ENCODE measurements at places on chromosomes 5 and 9.

GRCh38 chr5:20604992-20605391, 617.0 kb upstream of the CDH18 start:
- no peak for DNase-seq

DNA sequence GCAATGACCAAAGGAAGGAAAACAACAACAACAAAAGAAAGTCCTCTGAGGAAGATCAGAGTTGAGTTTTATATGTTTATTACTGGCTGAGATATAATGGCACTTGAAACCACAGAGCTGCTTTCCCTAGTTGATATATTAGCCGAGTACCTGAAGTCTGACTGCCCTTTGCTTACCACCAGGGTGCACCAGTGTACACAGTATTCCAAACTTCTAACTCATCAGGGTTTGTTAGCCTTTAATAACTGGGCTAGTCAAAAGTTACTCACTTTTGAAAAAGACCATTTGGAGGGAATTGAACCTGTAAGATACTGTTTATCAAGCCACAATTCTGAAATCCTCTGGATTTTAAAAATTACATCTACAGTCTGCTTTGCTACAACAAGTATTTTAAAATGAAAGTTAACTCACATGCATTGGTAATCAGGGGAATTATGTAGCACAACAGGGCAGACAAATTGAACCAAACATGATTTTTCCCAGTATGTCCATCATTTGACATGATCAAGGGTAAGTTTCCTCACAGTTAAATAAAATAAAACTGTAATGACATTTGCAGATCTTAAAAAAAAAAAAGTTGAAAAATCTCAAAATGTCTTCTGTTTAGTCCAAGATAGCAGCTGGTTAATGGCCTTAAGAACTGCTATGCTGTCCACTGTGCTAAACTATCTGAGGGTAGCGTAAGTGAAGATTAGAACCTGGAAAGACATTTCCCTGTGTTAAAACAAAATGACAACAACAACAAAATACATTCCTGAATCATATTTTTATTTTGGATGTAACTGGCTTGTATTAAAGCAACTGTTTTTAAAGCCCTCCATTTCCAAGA, 57.3 kb upstream of the C6 start:
- peak; percentile 6 for DNase-seq

GRCh38 chr5:137032929-137033328, 466.2 kb downstream of the SPOCK1 start:
- DNase-seq, result no peak

DNA sequence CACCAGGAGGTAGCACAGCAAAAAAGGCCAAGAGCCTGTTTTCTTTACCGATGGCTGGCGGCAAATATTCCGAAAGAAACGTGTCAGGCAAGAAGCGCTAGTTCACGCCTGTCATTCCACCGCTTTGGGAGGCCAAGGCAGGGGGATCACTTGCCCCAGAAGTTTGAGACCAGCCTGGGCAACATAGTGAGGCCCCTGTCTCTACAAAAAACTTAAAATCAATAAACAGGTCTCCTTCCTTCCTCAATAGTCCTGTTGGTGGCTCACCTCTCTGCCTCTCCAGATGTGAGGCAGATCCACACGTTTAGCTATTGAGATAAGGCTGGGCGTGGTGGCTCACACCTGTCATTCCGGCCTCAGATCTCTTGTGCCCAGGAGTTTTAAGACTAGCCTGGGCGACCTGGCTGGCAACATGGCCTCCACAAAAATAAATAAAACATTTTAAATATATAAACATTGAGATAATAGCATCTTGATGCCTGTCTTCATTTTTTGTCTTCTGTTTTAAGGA, 1.3 kb upstream of the TMEM250 start:
- no peak for DNase-seq

DNA sequence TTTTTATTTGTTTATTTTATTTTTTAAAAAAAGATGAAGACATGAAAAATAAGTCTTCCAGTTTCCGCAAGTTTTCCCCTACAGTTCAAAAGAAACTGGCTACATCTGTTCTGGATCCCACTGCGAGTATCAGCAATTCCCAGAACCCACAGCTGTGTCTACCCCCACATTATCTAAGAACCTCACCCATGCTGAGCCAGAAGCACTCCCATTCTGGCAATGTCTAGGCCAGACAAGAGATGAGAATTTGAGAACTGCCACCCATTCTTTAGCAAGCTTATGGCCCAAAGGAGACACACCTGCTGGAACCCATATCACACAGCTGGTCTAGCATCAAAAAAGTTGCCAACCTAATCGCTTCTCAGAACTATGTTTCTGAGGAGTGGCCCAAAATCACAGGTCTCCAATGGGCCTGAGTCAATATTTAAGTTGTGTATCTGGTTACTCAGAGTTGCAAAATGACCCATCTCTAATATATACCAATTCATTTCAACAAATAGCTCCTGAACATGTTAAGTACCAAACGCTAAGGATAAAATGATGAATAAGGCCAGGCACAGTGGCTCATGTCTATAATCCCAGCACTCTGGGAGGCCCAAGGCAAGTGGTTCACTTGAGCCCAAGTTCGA, 27.1 kb downstream of the MTMR12 start:
- DNase-seq, result no peak

GRCh38 chr5:113029614-113030013, 53.0 kb downstream of the DCP2 start:
- no peak for DNase-seq

- DNase-seq, result no peak
Observed at GRCh38 chr5:54492178-54492577, 25.4 kb upstream of the SNX18 start.

DNA sequence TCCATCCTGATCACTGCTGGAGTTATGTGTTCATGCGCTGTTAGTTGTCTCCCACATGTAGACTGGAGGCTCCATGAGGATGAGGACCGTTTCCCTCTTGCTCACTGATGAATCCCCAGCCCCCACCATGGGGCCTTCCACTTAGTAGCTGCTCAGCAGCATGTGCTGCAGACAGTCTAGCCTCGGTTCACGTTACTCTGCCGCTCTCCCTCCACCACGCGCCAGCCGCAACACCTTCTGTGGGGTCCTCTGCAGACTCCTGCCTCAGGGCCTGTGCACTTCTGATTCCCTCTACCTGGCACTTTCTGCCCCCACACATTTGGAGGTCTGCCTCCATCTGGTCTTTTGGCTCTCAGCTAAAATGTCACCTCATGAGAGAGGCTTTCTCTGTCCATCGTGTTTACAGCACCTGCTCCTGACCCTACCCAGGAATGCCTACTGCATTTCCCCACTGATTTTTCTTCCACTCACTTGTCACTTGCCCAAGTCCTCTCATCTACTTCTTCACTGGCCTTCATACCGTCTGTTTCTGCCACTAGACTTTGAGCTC, 36.3 kb downstream of the STK10 start:
- DNase-seq, result no peak

- no peak for DNase-seq
Observed at GRCh38 chr5:32711681-32712480, 760 bp downstream of the NPR3 start.

DNA sequence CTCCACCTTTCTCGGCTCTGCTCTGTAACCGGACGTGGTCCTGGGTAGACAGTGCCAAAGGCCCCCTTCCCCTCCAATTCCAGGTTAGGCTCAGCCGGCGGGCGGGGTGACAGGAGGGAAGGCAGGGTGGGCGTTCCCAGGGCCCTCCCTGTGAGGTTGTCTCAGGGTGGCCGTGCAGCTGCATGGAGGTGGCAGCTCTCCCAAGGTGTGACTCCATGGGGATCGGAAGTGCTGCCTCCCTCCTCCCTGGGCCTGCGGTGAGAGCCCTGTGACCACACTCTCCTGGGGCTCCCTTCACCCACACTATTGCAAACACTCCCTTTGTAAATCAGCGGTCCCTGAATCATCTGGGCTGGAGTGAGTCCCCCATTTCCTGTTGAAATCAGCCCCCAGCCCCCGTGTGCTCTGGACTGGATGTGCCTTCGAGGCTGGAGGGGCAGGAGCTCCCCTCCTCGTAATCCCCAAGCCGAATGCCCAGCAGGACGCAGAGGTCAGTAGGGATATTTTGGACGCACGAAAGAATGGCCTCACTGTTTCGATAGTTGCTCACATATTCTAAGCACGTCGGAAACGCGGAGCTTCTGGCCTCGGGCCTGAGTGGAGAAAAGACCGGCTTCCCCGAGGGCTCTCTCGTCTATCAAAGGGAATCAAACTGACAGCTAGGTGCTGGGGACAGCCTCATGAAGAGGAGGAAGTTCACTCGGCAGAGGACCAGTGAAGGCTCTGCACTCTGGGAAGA, 107.6 kb upstream of the COL5A1 start:
- no peak for DNase-seq

DNA sequence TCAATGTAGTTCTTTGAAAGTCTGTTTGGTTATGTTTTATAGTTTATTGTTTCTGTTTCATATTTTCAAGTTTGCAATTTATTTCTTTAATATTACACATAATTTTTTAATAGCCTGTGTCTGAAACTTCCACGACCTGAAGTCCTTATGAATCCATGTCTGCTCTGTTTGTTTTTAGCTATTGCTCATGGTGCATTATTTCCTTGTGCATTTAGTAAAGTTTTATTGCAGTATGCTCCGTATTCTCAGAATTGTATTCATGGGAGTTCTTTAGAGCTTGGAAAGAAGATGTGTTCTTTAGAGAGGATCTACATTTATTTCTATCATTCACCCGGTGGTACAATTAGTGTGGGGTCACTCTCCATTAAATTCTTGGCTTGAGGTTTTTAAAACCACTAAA, 133.2 kb upstream of the NFIB start:
- no peak for DNase-seq

GRCh38 chr9:7894231-7894630, 94.7 kb upstream of the DMAC1 start:
- DNase-seq, result no peak

GRCh38 chr9:28136113-28136512, 562.8 kb upstream of the C9orf72 start:
- DNase-seq, result no peak

GRCh38 chr9:34615132-34615531, 3.2 kb upstream of the RPP25L start:
- no peak for DNase-seq

GRCh38 chr9:7117676-7118561, 360.1 kb downstream of the KDM4C start:
- DNase-seq, result no peak

DNA sequence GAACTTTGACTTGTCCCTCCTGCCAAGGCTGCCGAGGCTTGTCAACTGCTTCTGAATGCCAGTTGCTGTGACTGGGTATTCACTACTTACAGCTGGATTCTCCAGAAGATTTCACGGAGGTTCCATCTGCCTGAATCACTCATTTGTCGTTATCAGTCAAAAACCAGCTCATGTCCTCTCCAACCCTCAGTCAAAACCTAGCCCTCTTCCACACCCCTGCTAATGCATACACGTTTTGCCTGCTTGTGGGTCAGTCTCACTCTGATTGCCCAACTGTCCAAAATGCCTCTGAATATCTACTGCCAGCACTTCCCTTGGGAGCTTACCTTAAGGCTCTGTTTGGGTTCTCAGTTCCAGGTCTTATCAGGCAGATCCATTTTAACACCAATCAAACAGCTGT, 238.6 kb upstream of the TMEM161B start:
- DNase-seq, result no peak

DNA sequence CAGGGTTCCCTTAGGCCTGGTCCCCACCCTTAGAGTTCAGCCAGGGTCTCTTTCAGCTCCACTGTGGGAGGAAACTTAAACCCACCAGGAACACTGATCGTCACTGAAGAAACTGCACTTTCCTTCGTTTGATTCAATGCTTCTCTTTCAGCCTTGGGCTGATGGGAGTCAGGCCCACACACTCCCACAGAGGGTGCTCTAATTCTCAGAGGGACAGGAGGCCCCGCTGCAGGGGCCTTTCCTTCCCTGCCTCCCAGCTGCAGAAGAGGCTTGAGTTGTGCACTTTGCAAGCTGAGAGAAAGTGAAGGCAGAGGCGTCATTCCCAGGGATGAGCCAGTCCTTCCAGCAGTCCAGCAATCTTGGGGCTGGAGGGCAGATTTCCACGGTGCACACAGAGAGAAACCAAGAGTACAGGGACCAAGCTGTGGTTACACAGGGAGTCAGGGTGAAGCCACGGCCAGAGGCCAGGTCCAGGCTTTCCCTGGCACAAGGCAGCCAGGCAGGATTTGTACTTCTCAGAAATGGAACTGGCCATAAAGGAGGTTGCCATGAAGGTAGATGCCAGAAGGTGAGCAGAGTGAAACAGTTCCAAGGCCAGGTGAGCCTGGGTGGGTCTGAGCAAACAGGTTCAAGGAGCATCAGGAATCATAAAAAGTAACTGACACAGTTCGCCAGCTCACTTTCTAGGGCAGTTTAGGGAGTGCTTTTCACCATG, 10.4 kb upstream of the GLIPR2 start:
- no peak for DNase-seq

GRCh38 chr5:166340039-166340438, 1951.4 kb upstream of the WWC1 start:
- no peak for DNase-seq

DNA sequence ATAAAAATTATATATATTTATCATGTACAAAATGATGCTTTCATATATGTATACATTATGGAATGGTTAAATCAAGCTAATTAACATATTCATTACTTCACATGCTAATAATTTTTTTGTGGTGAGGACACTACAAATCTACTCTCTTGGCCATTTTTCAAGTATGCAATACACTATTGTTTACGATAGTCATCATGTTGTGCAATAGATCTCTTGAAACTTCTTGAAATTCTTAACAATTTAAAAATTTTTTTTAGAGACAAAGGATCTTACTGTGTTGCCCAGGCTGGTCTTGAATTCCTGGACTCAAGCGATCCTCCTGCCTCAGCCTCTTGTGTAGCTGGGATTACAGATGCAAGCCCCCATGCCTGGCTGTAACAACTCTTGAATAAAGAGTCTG, 45.2 kb upstream of the SHOC1 start:
- no peak for DNase-seq

GRCh38 chr5:109921735-109922380, 232.1 kb downstream of the MAN2A1 start:
- DNase-seq, result no peak

Data from H54 (cell line).